ENCODE measurements at places on chromosomes 5 and 9.

- DNase-seq, result no peak
Measured at GRCh38 chr5:132025403-132025971, 14.0 kb upstream of the ACSL6 start.

DNA sequence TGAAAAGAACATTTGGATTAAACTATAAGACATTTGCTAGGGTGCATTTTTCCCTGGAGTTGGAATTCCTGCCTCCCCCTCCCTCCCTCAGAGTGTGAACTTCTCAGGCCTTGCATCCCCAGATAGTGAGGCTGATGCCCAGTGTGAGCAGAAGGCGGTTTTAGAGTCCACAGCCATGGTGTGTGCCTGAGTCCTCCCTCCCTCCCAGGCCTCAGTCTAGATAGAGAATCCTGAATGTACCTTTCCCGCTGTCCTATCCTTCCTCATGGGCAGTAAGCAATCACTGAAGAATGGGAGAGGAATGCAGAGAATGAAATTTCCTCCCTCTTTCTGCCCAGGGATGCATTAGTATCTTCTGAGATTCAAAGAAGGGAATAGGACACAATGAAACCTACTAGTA is 108.5 kb downstream of the RASGRF2 start:
- DNase-seq, result no peak

- DNase-seq, result no peak
Measured at GRCh38 chr9:36040271-36040925, 3.7 kb downstream of the RECK start.

DNA sequence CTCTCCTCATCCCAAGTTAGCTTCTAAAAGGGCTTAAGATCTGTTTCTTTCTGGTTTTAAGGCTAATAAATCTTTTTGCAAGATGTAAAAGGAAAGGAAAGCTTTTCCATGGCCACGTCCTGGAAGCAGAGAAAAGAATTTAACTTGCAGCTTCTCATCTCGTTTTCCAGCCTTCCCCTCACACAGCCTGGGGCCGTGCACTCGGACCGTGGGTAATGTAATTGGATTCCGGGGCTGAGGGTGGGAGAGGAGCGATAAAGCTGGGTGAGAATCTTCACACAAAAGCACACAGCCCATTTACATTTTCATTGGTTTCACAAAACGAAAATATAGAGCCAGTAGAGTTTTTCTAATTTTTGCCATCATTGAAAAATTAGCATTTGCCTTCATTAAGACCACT is 91.2 kb downstream of the IRX2 start:
- no peak for DNase-seq

GRCh38 chr9:98807814-98808195 is 335 bp downstream of the GALNT12 start:
- DNase-seq, result no peak

DNA sequence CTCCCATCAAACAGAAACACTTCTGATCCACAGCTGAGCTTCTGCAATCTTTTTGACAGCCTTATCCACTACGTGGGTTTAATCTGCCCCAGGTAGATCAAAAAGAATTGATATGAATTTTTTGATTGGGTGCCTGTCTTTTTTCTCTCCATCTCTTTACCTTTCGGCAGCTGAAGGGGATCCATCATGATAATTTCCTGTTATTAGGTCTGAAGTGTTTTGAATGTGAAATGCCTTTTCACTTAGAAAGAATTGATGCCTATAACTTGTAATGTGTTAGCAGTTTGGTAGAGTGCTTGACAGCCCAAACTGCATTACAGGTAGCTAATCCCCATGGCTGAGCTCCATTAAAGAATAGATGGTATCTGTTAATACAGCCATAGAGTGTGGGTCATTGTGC is 745.4 kb downstream of the TLR4 start:
- no peak for DNase-seq

- DNase-seq, result no peak
Measured at GRCh38 chr9:21553441-21553840, 71.3 kb upstream of the IFNE start.

DNA sequence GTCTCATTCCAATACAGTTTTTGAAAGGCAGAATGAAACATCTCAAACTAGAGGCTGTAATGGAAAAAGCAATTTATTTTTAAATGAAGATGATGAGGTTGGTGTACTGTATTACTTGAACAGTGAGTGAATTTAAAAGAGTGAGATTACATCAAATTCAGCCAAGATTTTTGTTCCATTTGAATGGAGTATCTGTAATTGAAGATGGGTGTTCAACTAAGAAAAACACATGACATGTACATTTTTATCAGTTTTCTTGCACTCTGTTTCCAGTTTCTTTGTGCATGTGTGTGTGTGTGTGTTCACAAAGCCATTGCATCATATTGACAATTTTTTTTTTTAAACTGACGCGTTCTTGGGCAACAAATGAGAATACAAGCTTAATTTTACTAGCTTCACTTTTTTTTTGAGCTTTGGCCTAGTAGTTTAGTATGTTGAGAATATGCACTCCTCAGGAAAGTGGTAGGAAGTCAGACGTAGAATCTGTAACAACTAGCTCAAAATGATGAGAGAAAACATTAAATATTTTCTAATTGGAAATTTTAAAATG is 243.5 kb downstream of the MAST4 start:
- no peak for DNase-seq

DNA sequence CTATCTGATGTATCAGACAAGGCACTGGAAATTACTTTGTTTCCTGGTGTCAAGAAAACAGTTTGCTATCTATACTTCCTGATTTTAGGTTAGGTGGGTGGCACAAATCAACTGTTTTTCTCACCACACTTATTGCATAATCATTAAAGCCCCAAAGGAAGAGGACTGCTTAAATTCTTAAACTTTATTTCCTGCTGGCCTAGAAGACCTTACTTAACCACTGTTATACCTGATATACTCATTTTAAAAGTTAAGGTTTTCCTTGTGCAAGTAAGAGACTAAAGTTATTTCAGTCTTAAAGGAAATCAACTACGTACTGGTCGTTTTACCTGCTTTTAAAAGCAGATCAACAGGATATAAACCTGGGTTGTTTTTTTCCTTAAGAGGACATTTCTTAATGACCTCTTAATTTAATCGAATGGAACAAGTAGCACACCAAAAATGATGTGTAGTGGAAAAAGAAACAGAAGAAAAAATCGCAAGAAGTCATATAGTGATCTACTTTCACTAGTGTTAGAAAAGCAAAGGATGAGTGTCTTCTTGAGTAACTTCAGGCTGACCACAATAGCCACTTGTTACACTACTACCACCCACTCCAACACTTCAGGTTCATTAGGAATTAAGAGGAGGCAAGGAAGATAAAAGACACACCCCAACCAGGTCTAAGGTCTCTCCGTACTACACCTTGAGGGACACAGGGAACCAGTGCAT is 974 bp downstream of the CLINT1 start:
- peak; percentile 34 for DNase-seq

- no peak for DNase-seq
Measured at GRCh38 chr5:154568589-154568988, 90.6 kb upstream of the HAND1 start.

DNA sequence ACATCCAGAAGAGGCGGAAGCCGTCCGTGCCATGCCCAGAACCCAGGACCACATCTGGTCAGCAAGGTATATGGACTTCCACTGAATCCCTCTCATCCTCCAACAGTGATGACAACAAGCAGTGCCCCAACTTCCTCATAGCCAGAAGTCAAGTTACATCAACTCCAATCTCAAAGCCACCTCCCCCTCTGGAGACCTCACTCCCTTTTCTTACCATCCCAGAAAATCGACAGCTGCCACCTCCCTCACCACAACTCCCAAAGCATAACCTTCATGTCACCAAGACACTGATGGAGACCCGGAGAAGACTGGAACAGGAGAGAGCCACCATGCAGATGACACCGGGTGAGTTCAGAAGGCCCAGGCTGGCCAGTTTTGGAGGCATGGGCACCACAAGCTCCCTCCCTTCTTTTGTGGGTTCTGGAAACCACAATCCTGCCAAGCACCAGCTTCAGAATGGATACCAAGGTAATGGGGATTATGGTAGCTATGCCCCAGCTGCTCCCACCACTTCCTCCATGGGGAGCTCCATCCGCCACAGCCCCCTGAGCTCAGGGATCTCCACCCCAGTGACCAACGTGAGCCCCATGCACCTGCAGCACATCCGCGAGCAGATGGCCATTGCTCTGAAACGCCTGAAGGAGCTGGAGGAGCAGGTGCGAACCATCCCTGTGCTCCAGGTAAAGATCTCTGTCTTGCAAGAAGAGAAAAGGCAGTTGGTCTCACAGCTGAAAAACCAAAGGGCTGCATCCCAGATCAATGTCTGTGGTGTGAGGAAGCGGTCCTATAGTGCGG is 130.3 kb upstream of the DMRT1 start:
- DNase-seq, result no peak

- DNase-seq, result peak; percentile 64
Measured at GRCh38 chr5:157540124-157540523, 35.5 kb downstream of the ADAM19 start.

- no peak for DNase-seq
Measured at GRCh38 chr9:95511952-95512708, 4.6 kb downstream of the PTCH1 start.

DNA sequence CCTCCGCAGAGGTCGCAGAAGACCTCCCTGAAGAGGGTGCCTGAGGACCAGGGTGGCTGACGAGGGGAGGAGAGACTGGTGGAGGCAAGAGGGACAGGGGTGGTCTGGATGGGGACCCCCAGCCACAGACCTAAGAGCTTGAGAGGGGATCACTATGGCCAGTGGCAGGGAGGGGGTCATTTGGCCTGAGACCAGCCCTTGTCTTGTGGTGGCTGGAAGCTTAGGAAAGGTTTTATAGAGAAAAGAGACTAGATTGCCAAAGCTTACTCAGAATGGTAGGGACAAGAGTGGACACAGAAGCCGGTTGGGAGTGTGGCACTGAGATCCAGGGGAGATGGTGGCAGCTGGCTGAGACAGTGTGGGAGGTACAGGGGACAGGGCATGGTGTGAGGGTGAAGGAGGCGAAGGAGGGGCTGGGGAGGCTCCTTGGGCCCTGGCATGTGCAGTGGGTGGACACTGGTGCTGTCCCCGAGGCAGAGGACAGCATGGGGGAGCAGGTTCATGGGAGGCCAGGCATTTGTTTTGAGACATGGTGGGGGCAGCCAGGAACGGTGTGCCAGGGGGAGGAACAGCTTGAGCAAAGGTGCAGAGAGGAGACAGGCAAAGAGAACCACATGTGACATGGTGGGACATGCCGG is 123.0 kb downstream of the C9orf50 start:
- no peak for DNase-seq

GRCh38 chr5:173689737-173690360 is 73.4 kb upstream of the BOD1 start:
- peak; percentile 73 for DNase-seq

DNA sequence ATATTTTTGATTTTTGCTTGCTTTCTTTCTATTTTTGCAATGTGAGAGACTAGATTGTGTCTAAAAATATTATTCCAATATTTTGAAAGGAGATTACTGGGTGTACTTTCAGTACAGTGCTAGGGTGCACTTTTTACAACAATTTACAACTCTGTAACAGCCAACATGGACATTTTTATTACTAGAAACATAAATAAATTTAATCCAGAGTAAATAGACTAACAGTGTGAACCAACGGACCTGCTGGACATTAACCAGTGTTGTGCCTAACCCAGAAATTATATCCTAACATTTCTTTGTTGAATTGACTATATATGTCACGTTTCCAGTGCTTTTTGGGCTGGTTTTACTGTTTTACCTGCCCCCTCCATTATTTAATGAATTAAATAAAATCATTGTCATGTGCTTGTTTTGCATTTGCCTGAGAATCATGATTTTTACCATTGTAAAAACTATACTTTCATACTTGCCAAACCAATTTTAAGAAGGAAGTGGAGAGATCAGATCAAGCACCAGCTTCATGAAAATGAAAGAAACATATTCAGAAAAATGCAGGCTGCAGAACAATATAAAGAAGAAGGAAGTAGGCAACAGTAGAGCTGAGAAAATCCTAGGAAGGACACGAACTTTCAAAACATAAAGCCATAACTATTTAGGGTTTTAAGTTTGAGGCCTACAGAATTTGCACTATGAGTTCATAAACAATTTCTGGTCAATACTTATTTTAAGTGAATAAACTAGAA is 400.8 kb upstream of the PIK3R1 start:
- no peak for DNase-seq

GRCh38 chr5:37823433-37824152 is 16.2 kb downstream of the GDNF start:
- DNase-seq, result no peak

DNA sequence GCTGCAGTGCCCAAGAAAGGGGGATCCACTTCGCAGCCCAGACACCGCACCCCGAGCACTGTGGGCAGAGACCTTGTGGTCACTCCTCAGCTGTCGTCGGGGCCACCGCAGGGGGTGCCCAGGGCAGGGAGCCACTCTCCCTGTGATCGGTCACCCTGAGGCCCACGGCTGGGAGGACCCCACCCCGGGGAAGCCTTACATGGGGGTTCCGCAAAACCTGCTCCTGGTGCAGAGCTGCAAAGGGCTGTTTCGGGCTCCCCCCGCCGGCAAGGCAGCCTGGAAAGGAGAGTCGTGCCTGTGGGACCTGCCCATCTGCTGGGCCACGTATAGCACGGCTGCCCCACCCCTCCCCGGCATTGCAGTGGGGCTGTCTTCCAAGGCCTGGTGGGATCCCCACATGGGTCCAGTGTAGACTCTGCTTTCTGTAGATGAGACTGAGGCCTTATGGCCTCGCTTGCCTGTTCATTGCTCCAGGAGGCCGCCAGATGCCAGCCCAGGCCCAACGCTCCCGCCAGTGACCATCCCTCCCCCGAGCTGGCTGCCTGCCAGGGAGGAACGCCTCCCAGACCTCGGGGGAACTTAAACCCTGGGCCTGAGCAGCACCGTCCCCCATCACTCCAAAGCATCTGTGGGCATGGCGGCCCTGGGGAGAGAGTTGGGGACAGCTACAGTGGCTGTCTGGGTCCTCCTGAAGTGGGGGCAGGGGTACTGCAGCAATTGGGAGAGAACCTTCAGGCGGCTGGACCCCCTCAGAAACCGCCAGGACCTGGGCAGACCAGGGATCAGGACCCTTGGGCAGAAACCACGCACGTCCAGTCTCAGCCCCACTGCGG is 1.6 kb upstream of the DNLZ start:
- no peak for DNase-seq

GRCh38 chr9:68872026-68872501 is 141.8 kb downstream of the PRKACG start:
- no peak for DNase-seq

GRCh38 chr9:107653263-107653821 is 163.8 kb upstream of the KLF4 start:
- no peak for DNase-seq

GRCh38 chr9:20490246-20490834 is 132.0 kb downstream of the MLLT3 start:
- peak; percentile 47 for DNase-seq

DNA sequence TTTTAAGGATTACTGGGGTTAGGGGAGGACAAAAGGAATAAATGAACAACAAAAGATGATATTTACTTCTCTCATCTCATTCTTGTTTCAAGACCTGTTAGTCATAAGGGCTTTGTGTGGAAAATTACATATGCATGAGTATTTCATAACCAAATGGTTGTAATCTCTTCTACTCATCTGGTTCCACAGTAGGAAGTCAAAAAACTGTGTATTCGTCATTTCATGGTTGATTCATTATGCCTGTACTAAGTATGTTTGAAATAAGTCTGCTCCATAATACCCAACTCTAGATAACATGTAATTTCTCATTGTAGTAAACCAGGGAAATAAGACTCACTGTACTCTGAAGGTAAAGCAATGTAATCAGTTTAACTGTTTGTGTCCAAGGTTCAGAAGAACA is 212.9 kb downstream of the ARRDC3 start:
- DNase-seq, result no peak

- DNase-seq, result no peak
Measured at GRCh38 chr5:118558871-118559270, 429.5 kb downstream of the DTWD2 start.

GRCh38 chr9:70205366-70206020 is 53.3 kb upstream of the SMC5 start:
- no peak for DNase-seq

- DNase-seq, result no peak
Measured at GRCh38 chr9:113261917-113262671, 13.3 kb downstream of the CDC26 start.

Measured in GM12865 (cell line).